ENCODE measurements at places on chromosomes 1 and 21.

GRCh38 chr1:232766241-232766890 lies 38.9 kb upstream of the MAP10 start:
- ATAC-seq, result peak; percentile 78

GRCh38 chr1:181250038-181250437 lies 161.5 kb downstream of the IER5 start:
- no peak for ATAC-seq

DNA sequence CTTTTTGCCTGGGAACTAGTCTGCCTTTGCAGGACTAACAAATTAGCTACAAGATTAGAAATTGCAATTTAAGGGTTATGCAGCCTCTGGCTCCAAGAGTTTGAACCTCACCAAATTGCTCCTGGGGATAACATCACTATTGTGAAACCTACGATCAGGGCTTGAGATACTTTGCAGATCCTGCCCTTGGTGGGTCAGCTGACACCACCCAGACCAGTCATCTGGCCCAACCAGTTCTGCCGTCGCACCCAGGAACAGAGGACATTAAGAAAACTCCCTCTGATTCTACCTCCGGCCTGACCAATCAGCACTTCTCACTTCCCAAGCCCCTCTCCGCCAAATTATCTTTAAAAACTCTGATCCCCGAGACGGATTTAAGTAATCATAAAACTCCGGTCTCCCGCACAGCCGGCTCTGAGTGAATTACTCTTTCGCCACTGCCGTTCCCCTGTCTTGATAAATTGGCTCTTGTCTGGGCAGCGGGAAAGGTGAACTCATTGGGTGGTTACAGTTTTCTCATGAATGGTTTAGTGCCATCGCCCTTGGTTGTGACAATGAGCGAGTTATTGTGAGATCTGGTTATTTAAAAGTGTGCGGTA lies 32.9 kb upstream of the B3GALT5 start:
- ATAC-seq, result no peak

- no peak for ATAC-seq
Observed at GRCh38 chr1:56065729-56066128, 513.6 kb downstream of the PLPP3 start.

DNA sequence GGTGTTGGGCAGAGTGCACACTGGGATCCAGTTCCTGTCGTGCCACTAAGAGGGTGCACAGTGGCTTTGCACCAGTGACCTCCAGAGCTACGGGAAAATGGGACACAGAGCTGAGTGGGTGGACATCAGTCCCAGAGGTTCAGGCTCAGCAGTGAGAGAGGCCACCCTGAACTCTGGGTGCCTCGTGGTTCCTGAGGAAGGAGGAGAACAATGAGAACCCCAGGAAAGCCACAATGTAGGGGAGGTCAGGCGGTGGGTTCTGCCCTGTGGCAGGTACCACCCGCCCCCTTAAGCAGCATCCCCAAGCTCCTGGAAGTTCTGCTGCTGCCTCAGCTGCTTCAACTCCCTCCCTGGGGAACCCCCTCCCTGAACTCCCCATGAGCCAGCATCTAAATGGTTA lies 112.2 kb downstream of the GRIK3 start:
- no peak for ATAC-seq

- peak; percentile 80 for ATAC-seq
Observed at GRCh38 chr1:197915862-197916499, 1.2 kb upstream of the LHX9 start.

DNA sequence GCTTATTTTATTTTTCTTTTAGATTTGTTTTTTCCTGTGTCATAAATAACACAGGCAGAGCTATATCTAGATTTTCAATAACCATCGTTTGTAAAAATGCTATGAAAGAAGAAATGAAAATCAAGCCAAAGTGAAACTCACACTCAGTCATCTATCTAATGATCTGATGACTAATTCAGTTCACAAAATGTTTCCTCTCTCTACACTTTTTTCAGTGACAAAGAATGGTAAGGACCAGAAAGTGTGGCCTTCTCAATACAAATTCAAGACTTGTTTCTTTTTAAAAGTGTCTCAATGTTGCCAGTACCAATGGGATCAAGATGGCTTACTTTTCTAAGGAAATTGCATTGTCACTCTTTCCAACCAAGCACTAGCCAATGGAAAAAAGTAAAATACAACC lies 282.8 kb upstream of the PKN2 start:
- no peak for ATAC-seq

DNA sequence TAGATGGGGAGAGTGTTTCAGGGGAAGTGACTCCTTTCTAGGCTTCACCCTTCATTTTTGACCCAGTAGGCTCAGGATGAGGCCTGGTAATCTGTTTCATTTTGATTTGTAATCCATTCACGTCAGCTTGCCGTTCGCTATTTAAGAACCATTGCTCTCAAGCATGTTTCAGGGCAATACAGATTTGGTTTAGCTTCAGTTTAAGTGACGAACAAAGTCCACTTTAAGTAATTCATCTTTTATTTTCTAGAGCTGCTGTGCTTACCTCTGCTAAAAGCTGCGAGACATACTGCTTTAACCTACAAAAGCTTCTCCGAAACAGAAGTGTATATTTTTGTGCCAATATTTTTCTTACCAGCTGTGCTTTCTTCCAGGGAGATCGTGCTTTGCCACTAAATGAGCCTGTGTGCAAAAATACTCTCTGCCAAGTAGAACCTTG lies 8.9 kb upstream of the FMO3 start:
- ATAC-seq, result no peak

DNA sequence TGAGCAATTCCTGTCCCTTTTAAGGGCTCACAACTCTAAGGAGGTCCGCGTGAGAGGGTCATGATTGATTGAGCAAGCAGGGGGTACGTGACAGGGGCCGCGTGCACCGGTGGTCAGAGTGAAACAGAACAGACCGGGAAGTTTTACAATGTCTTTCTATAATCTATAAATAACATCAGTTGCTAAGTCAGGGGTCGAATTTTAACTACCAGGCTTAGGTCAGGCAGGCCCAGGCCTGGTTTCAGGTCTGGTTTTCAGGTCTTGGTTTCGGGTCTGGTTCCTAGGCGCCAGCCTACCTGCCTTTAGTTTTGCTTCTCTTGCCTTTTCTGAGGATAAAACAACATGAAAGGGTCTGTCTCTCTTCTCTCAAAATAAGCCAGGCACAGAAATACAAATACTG lies 476.0 kb upstream of the CAMK1G start:
- ATAC-seq, result no peak

- ATAC-seq, result no peak
Observed at GRCh38 chr1:221141606-221142285, 262.5 kb downstream of the HLX start.

GRCh38 chr1:162405800-162406199 lies 6.1 kb downstream of the SH2D1B start:
- no peak for ATAC-seq

- no peak for ATAC-seq
Observed at GRCh38 chr1:116501125-116501869, 69.5 kb downstream of the CD58 start.

- no peak for ATAC-seq
Observed at GRCh38 chr1:211638246-211638645, 37.2 kb downstream of the NEK2 start.

DNA sequence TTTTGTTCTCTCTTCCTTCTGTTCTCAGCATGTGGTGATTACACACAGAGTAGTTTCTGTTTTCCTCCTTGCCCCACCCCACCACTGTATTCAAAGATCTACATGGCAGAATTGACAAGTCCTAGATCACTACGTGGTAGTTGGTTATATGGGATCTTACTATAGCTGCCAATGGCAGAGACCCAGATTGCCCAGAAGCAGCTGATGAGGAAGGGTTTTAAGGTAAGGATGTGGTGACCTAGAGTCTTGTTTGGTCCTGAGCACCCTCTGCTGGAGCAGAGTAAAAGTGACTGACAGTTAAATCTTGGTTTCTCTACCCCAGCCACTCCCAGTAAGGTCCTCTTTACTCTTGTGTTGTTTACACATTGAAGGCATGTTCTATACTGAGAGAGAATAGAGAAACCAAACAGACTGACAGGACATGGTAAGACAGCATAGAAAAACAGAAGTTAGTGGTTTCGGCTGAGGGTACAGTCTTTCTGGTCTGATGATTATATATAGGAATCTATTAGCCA lies 22.8 kb upstream of the STRIP1 start:
- no peak for ATAC-seq

DNA sequence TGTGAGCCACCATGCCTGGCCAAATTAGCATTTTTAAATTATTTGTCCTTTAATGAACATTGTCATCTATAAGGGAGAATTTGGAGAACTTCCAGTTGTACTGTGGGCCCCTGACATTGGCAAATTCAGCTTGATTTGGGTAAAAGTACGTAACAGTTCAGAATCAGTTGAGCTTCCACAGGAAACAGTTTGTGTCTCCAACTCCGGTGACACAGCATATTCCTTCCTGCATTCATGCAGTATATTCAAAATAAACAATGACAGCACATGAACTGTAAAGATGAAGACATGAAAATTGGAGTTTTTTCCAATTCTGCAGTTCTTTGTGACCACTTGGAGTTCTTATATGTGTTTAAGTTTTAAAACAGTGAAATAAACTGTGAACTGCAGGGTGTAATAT lies 28.2 kb downstream of the RNF220 start:
- ATAC-seq, result no peak

DNA sequence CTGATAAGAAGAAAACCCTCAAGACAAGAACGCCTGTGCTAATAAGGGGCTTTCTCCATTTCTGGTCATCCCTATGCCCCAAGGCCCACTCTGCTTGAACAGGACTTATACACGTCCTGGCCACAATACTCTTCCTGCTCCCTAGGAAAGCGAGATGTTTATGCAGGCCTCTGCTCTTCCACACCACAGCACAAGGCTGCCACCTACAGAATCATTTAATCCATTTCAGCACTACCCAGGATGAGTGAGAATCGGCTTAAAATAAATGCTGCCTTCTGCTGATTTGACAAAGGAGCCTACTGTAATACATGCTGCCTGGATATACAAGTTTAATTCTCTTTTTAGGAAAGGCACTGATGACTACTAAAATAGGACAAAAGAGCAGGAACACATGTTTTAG lies 29.4 kb downstream of the FRRS1 start:
- peak; percentile 82 for ATAC-seq

All from motor neuron (in vitro differentiated cells).